ENCODE measurements at places on chromosomes 3 and 15.

- DNase-seq, result no peak
These were observed 5.3 kb downstream of the TXNRD3 start for GRCh38 chr3:126649556-126650092.

DNA sequence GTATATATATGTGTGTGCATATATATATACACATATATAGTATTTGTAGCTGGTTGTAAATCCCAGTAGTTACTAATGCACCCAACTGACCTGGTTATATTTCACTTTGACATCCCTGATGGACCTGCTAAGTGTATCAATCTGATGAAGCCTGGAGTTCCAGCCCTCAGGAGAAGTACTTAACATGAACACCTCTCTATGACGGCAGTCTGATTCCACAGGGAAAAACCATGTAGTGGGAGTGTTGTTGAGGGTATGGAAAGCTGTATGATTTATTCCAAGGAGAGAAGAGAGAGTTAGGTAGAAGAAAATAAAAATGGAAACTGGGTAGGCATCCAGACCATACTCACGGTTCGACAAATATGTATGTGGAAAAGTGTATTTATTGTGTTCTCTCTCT is 531.2 kb upstream of the SEMA6D start:
- no peak for DNase-seq

- no peak for DNase-seq
These were observed 180.5 kb downstream of the TCF12 start for GRCh38 chr15:57098896-57099295.

- no peak for DNase-seq
These were observed 36.9 kb downstream of the RFTN1 start for GRCh38 chr3:16476636-16477035.

DNA sequence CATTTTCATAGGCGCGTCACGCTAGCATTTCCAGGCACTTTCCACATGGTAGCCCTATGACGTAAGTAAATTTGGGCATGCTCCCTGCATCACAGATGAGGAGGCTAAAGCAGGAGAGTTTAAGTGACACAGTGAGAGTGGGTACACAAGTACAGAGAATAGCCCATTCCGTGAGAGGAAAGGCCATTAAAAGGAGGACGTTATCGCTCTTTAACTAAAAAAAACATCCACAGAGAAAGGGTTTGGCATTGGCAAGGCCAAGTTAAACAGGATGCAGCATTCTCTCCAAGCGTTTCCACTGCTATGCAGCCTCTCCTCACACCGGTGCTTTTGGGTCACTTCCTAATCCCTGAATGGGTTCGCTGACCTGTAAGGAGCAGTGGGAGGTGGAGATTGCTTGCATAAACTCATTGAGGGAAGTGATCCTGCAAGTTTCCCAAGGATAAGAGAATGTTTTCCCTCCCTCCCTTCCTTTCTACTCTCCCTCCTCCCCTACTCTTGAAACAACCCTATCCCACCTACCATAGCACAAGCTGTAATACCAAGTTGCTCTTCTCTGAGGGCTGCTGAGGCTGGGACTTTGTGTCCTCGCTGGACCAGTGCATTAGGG is 147.7 kb downstream of the VGLL4 start:
- no peak for DNase-seq
